ENCODE measurements at places on chromosomes 5 and 9.

DNA sequence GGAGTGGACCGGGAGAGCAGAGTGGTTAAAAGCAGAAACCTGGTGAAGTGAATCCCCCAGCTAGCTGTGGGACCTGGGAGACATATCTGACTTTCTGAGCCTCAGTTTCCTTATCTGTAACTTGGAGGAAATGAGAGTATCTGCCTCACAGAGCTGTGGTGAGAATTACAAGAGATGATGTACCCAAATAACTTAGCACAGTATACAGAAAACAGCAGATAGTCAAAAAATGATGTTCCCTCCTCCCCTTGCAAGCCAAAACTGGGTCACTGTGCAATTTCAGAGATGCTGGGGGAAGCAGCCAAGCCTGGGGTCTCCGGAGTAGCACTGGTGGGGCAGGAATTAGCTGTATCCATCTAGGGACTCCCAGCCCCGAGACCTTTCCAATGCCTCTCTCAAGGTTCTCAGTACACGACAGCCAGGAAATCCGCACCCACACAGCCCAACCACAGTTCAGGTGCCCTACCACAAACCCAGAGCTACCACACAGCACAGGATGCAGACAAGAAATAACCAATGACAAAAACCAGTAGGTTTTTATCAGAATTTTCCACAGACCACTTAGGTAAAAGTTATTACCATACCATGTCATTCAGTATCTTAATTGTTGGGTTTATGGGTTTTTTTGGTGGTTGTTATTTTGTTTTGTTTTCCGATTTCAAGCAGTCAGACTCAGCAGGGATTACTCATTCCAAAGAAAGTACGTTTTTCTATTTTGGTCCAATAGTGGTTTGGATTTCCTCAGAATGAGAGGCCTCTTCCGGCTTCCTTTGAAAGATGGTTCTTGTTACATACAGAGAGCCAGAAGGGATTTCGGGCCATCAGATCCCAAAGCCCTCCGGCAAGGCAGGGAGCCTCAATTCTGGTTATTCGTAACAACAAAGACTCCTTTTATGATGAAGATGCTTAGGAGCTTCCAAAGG is 4.9 kb upstream of the HRH2 start:
- DNase-seq, result peak; percentile 38

DNA sequence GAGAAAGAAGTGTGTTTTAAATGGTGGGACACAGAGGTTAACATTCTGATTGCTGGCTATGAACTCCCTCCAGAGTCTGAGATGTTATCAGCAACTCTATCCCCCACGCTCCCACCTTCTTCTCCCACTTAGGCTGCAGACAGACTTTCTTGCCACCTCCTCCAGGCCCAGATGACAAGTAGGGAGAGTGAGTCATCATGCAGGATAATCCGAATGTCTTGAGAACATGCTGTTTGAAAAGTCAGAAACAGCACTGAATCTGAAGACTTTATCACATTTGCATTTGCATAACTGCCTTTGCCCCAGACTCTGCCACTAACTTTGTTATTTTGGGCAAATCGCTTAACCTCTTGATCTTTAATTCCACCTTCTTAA is 139.8 kb downstream of the ESM1 start:
- DNase-seq, result no peak

GRCh38 chr5:129120158-129120581 is 25.6 kb downstream of the ISOC1 start:
- no peak for DNase-seq

DNA sequence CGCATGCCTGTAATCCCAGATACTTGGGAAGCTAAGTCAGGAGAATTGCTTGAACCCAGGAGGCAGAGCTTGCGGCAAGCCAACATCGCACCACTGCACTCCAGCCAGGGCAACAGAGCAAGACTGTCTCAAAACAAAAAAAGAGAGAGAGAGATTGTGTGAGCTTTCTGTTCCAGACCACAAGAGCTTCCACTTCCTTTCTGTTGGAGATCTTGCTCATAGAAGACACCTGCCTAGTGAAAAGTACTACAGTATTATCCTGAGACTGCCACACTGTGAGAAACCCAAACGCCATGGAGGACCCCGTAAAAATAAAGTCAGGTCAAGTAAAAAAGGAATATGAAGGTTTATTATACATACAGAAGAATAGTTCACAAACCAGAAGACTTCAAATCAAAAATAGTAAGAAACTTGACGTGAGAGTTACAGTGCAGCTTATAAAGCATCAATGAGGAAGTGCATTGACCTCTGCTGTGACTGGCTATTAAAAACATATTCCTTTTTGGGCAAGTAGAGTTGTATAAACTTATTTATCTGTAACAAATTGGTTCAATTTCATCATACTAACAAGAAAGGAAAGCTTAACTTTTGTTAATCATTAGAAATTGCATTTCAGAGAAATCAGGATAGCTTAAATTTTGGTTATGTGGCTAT is 4.3 kb upstream of the EMB start:
- no peak for DNase-seq

- DNase-seq, result no peak
Measured at GRCh38 chr9:76463211-76463610, 4.2 kb downstream of the GCNT1 start.

DNA sequence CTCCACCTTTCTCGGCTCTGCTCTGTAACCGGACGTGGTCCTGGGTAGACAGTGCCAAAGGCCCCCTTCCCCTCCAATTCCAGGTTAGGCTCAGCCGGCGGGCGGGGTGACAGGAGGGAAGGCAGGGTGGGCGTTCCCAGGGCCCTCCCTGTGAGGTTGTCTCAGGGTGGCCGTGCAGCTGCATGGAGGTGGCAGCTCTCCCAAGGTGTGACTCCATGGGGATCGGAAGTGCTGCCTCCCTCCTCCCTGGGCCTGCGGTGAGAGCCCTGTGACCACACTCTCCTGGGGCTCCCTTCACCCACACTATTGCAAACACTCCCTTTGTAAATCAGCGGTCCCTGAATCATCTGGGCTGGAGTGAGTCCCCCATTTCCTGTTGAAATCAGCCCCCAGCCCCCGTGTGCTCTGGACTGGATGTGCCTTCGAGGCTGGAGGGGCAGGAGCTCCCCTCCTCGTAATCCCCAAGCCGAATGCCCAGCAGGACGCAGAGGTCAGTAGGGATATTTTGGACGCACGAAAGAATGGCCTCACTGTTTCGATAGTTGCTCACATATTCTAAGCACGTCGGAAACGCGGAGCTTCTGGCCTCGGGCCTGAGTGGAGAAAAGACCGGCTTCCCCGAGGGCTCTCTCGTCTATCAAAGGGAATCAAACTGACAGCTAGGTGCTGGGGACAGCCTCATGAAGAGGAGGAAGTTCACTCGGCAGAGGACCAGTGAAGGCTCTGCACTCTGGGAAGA is 107.6 kb upstream of the COL5A1 start:
- DNase-seq, result no peak
